CD4-positive, alpha-beta T cell treated with Interleukin-2 at 100 ng/mL for 4 hours (primary cell): ENCODE measurements at places on chromosomes 16 and 17.
A peak's percentile ranks its signal among the peaks of the same experiment; 100 is the strongest.

DNA sequence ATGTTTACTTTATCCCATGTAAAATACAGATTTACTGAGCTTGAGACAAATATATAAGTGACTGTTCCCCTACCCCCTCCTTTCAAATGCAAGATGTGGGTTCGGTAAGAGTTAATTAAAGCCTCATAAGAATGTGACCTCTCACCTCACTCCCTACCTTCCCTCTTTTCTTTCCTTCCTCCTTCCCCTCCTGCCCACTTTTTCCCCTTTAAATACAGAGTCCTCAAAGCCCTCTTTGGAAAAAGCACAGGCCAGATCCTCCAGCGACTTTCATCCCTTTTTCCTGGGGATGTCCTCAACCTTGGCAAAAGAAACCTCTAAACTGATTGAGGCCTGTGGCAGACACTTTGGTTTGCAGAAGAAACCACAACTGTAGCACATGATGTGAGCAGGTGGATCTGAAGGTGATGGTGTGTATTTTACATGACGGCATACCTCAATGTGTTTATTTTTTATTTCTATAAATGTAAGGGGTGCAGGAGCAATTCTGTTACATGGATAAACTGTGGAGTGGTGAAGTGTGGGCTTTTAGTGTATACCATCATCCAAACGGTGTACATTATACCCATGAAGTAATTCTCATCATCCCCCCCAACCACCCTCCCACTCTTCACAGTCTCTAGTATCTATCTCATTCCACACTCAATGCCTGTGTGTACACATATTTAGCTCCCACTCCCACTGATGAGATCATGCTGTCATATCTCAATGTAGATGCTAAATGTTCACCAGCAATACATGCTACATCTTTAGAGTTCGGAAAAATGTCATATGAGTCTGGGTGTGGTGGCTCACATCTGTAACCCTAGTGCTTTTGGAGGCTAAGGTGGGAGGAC, 77.7 kb downstream of the XYLT1 start:
- no peak for DNase-seq

- DNase-seq = peak; percentile 83
Observed at GRCh38 chr16:67936880-67937605, 393 bp upstream of the PSMB10 start.

GRCh38 chr17:27654654-27655524, 23.9 kb downstream of the LGALS9 start:
- peak; percentile 62 for DNase-seq

DNA sequence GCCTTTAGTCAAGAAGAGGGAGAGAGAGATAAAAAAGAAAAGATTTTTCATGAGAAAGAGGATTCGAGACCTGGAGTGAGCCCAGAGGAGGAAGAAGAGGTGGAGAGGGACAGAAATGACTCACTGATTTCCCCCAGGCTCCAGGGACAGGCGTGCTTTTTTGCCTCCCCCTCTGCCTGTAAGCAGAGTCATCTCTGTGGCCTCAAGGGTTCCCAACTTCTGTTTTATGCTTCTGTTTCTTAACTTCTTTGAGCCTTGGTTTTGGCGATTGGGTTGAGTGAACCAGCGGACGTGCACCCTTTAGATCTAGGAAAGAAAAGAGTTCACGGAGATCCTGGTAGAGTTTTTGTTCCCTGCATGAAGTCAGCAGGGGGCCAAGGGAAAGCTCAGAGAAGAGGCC, 147.9 kb upstream of the NOL11 start:
- DNase-seq = no peak

GRCh38 chr17:37818689-37819088, 73.8 kb upstream of the HNF1B start:
- no peak for DNase-seq

- no peak for DNase-seq
Observed at GRCh38 chr17:73787076-73788059, 143.1 kb upstream of the SDK2 start.

DNA sequence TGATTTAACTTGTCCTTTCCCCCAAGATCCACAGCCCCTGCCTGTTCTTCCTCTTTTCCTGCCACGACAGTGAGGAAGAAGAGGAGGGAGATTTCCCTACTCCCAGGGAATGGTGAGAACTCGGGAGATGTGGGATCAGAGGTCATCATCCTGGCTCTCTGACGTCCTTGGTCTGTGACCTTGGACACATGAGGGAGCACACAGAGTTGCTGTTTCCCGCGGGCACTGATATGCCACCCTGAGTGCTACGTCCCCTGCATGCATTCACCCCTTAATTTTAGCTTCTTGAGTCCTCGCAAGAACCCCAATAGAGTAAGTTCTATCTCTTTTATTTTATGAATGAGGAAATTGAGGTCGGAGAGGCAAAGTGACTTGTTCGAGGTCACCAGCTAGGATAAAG, 85.4 kb downstream of the BMERB1 start:
- no peak for DNase-seq

- DNase-seq = peak; percentile 13
Observed at GRCh38 chr16:51982715-51983680, 563.9 kb downstream of the TOX3 start.

- no peak for DNase-seq
Observed at GRCh38 chr17:34730816-34731215, 151.4 kb downstream of the TMEM132E start.

DNA sequence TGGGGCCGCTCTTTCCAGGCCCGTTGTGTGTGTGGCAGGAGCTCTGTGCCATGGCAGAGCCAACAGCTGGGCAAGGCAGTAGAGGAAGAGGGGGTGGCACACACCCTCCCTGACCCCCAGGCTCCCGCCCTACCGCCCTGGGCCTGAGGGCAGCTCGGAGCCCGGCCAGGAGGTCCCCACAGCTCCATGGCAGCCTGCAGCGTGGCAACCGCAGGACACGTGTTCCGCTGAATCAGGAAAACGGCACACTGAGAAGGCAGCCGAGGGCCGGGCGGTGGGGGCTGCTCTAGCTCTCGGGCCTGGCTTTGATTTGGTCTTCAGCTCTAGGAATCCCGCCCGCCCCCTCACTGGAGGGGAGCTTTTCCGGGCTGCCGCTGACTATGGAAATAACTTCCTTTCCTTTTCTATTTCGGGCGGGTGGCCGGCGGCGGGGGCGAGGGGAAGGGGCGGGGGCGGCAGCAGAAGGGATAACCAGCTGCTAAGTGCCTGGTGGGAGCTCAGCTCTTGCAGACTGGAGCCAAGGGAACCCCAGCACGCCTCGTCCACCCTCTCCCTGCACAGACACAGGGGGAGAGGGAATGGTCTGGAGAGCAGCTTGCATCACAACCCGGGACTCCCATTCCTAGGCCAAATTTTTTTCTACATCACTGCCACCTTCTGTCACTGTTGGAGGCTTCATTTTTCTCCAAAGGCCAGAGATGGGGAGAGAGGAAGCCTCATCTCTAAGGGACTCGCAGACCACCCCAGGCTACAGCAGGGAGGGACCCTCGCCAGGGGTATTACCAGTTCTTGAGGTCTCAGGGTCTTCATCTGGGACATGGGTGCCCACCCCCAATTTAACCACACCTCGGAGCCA, 24.8 kb upstream of the MRPS23 start:
- no peak for DNase-seq

DNA sequence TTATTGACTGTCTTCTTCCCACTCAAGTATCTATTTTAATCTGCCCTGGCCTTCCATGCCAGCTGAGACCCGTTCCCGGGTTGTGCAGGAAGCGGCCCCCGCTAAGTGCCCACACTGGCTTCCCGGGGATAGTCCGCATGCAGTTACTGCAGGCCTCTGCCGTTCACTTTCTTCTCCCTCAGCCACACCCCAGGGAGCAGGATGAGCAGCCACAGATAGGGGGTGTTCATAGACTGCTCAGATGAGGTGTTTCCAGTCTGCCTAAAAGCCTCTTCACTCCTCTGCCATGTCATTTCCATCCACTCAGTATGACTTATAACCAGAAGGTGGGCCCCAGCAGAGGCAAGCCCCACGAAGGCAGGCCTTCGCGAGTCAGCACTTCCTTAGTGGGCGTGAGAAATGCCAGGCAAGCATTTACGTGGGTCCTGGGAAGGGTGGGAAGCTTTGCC, 7.7 kb downstream of the MED9 start:
- DNase-seq = no peak

- no peak for DNase-seq
Observed at GRCh38 chr16:27427538-27427937, 25.6 kb downstream of the IL21R start.

GRCh38 chr16:23511731-23512130, 1.4 kb upstream of the GGA2 start:
- DNase-seq = no peak

- DNase-seq = peak; percentile 46
Observed at GRCh38 chr17:81831957-81832607, 1.0 kb downstream of the MCRIP1 start.

- no peak for DNase-seq
Observed at GRCh38 chr16:74034862-74035261, 261.8 kb upstream of the PSMD7 start.

- DNase-seq = peak; percentile 89
Observed at GRCh38 chr17:80892019-80892855, 99.4 kb upstream of the CHMP6 start.

DNA sequence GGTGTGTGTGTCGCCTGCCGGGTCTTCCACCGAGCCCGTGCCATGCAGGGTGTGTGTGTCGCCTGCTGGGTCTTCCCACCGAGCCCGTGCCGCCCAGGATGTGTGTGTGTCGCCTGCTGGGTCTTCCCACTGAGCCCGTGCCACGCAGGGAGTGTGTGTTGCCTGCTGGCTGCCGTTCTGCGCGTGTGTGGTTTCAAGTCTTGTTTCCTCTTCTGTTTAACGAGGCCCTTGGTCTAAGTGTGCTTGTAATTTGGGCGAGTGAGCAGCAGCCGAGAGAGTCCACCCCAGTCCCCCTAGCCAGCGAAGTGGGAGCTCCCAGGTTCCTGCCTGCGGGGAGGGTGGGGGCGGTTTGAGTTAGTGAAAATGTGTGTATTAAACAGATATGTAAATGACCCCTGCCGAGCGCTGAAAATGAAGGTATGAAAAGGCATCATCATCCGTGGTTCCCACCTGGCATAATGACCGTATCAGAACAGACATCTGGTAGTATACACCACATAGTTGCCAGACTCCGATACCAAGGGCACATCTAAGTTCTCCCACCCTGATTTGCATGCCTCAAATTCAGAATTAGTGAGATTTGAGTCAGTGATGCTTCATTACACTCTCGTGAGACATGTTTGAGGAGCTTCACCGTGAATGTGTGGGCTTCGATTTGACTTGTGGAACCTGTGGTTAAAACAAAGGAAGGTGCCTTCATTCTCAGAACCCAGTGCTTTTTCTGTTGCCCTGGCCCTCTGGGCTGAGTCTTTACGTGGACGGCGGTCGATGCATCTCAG, 114.5 kb upstream of the CHMP6 start:
- peak; percentile 74 for DNase-seq

- no peak for DNase-seq
Observed at GRCh38 chr17:65177901-65178300, 40.7 kb downstream of the RGS9 start.

- DNase-seq = no peak
Observed at GRCh38 chr16:76199681-76200220, 77.5 kb upstream of the CNTNAP4 start.

- no peak for DNase-seq
Observed at GRCh38 chr16:87457061-87457611, 35.7 kb downstream of the ZCCHC14 start.

GRCh38 chr17:65593855-65594845, 32.7 kb upstream of the AXIN2 start:
- no peak for DNase-seq

GRCh38 chr17:81349397-81350319, 45.6 kb upstream of the BAHCC1 start:
- DNase-seq = no peak

- peak; percentile 66 for DNase-seq
Observed at GRCh38 chr17:46044286-46044928, 45.4 kb downstream of the STH start.

GRCh38 chr17:78910497-78911284, 7.7 kb upstream of the CEP295NL start:
- no peak for DNase-seq

GRCh38 chr16:81174644-81175324, 63.7 kb upstream of the BCO1 start:
- DNase-seq = no peak

GRCh38 chr17:3890082-3890877, 2.6 kb downstream of the CAMKK1 start:
- no peak for DNase-seq

DNA sequence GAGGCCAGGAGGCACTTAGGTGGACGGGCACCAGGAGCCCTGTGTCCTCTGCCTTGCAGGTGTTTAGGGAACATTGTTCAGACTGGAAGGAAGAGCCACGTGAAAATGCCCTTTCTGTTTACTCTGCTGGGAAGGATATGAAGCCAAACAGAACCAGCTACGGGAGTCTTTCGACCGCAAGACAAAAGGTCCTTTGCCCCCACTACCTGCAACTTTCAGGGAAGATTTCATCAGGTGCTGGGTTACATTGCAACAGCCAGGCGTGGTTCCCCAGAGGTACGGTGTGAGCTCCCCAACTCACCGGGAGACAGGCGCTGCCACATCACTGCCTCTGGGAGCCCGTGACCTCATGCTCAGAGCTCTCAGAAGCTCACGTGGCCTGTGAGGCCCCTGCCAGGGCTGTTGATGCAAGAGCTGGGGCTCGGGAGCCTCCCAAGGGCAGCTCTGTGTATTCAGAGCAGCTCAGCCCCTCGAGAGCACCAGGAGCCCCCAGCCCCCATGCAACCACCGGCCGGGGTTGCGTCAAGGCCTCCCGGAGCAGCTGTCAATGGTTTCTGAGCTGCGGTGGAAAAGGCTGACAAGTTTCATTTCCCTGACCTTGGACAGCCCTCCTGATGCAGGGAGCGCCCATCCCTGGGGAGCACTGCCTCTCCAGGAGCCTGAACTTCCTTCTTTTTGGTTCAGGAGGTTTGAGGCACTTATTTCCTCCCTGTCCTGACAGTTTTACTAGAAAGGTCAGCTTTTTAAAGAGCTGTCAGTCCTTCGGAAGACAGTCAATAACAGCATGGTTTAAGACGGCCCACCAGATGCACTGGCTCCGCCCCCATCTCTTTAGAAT, 42.1 kb downstream of the TBC1D16 start:
- no peak for DNase-seq

DNA sequence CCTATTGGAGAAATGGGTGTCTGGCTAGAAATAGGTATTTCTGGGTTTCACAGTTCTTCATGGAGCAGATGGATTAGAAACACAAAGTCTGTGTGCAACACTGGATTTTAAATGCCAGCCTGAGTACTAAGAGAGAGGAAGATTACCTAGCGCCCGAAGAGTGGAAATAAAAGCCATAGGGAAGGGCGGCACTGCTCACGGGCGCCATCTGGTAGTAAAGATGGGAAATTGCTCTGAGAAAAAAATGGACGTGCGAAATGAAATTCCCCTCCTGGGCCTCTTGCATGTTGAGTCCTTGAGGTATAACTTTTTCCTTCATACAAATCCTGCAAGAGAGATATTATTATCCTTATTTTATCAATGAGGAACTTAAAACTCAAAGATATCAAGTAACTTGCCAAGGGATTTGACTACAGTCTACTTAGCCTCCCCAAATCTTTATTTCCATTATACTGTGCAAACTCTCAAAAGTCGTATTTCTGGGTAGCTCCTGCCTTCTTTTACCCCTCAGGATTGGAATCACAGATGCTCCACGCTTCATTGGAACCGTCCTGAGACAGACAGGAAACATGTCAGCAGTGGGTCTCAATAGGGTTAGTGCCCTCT, 72.8 kb downstream of the MMD start:
- DNase-seq = peak; percentile 57
